Upper lobe of left lung (tissue), 6 donors: ENCODE measurements at places on chromosomes 1 and 21.

- DNase-seq: no peak
These were observed 153.8 kb upstream of the HMGB4 start for GRCh38 chr1:33709783-33710718.

DNA sequence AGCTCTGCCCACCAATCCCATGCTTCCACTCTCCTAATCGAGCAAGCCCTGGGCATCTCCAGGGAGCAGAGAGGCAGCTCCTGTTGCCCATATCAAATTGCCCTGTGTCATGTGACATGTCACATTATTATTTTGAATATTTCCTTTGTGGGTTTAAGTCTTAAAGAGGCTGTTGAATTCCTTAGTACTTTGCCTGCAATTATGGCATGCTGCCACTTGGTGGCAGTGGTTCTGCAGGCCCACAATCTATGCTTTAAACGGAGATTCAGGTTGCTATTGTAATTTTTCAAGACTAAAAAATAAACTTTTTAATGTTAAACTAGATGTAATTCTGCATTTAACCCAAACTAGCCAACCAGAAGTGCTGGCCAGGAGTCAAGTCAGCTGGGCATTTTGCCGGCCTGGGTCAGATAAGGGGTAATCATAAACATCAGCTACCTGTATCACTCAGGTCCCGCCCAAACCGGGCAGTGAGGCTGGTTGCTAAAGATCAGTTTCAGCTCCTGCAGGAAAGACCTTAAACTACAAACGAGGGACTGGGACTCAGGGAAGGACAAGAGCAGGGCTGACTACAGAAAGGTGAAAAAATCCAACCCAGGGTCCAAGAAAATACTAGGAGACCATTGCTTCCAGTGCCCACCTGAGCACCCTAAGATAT, 37.3 kb upstream of the ARHGEF16 start:
- no peak for DNase-seq

DNA sequence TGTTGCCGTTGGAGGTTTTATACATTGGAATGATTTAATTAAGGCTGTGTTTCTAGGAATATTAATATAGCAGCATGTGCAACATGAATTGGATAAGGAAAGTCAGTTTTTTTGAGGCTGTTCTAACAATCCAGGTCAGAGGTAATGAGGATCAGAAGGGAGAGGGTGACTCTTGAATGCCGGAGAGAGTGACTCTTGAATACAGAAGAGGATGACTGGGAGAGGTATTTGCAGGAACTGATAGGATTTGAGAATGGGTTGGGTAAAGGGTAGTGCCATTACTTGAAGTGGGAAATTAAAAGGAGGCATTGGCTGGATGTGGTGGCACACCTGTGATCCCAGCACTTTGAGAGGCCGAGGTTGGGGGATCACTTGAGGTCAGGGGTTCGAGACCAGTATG, 55.6 kb upstream of the MACF1 start:
- DNase-seq: no peak

- no peak for DNase-seq
These were observed 42.9 kb downstream of the USP25 start for GRCh38 chr21:15772654-15773053.

DNA sequence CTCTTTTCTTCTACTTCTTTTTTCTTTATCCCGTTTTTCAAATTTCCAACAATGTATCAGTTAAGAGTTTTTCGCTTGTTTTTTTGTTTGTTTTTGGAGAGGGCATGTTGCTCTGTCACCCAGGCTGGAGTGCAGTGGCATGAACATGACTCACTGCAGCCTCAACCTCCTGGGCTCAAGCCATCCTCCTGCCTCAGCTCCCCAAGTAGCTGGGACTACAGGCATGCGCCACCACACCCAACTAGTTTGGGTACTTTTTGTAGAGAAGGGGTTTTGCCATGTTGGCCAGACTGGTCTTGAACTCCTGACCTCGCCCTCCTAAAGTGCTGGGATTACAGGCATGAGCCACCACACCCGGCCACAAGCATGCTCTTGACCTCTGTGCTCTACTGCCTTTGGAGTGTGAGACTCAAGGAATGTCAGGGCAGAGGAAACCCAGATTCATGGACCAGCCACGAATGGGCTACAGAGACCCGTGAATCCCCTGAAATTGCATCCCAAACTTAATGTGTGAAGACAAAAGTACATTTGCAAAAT, 65.1 kb upstream of the HSD17B7 start:
- no peak for DNase-seq

GRCh38 chr1:15757016-15757543, 1.5 kb upstream of the FBLIM1 start:
- no peak for DNase-seq

GRCh38 chr1:228142155-228142691, 2.1 kb downstream of the GUK1 start:
- no peak for DNase-seq
